Cardiac muscle cell (in vitro differentiated cells and primary cell): ENCODE measurements at places on chromosomes 3 and 15. TPM values are rescaled to one million over a fixed set of nuclear protein-coding genes. Genes with fewer than 3 reads are reported as not detected.
A peak's percentile ranks its signal among the peaks of the same experiment; 100 is the strongest.

DNA sequence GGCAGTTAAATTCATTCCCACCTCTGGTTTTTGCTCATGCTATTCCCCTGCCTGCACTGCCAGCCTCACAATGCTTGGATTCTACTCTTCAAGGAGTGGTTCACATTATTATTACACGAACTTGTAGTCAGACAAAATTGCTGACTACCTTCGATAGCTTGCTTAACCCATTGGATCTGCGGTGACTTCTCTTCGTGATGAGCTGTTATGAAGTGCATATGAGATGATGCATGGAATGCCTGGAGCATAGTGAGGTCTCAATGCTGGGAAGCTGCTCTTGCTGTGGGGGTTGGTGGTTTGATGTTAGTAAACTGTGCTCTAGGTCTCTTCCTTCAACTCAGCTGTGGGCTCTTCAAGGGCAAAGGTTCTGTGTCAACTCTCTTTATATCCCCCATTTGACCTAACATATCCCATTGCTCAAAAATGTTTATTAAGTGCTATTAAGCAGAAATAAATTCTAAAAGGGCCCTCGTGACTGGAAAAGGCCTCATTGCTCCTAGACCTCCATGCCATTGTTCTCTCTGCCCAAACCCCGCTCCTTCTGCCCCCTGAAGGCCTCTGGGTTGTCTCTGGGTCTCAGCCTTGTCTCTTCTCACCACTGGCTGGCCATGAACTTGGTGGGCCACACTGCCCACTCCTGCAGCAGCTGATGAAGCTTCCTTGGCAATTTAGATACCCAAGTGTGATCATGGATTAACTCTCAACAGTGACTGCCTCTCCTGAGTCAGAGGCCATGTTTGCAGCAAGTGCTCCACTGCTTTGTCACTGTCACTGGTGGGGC lies 4.5 kb upstream of the SLCO2A1 start:
- DNase-seq: no peak

DNA sequence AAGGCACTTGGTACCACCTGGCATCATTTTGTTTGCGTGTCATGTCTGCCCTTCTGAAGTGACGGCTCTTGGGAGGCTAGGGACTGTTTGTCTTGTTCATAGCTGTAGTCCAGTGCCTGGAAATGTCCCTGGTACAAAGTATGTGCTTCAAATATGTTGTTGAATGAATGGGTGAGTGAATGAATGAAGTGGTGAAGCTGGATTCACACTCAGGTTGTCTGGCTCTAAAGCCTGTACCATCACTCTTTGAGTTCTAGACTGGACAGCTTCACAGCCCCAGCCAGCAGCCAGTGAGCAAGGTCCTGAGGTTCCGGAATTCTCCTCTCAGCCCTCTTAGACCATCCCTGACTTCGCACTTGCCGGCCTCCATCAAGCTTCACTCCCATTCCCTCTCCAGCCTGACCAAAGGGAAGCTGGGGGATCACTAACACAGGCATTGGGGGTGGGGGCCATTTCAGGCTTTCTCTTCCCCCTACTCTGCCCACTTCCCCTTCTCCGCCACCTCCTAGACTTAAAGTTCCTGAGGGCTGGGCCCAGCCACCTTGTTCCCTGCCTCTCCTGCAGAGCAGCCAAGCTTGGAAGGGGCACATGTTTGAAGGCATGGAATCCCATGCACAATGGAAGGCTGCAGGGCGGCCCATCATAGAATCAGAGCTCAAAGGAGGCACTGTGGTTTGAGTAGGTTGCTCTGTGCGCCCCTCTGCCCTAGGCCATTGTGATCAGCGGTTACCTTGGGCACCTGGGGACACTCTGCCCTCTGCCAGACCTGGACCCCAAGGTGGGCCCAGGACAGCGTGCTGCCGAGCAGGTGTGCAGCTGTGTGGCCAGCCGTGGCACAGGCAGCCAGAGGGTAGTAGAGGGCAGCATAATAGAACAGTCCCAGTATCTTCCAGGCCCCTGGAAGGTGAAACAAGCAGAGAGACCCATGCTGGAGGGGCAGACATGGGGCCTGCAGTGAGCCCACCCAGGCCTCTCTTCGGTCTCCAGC lies 7.7 kb downstream of the STRA6 start:
- no peak for DNase-seq

GRCh38 chr3:16419640-16420241 lies 93.8 kb downstream of the RFTN1 start:
- DNase-seq: peak; percentile 56

DNA sequence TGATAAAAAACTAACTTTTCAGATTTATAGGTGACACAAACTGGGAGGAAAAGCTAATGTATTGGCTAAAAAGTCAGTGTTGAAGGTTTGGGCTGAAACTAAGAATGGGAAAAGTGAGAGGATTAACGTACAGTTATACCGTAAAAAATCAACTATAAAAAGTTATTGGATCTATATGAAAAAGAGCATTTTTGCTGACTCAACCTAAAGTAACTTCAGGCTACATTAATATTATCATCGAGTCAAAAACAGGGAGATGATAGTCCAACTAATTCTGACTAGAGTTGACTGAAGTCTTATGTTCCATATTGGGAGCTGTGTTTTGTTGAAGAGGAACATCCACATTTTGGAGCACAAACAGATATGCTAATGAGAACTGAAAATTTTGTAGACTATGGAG lies 19.9 kb downstream of the ZNF654 start:
- DNase-seq: no peak

Gene CX3CR1
- 0.48 and 0.56 TPM in 2 replicates for total RNA-seq
